Testis (tissue), 5 donors: ENCODE measurements at places on chromosomes 11 and 22.

- no peak for DNase-seq
Observed at GRCh38 chr11:20087118-20087521, 73.2 kb downstream of the DBX1 start.

- DNase-seq, result no peak
Observed at GRCh38 chr11:110679323-110679975, 32.8 kb downstream of the ARHGAP20 start.

- peak; percentile 93 for DNase-seq
Observed at GRCh38 chr11:76752321-76753143, 30.6 kb upstream of the TSKU start.

- no peak for DNase-seq
Observed at GRCh38 chr11:122813894-122814270, 24.4 kb upstream of the CRTAM start.

- DNase-seq, result no peak
Observed at GRCh38 chr11:71245601-71246391, 6.6 kb downstream of the SHANK2 start.
